Left cardiac atrium (tissue), 4 donors: ENCODE measurements at places on chromosomes 2 and 18. TPM values are rescaled to one million over a fixed set of nuclear protein-coding genes. Genes with fewer than 3 reads are reported as not detected.

The HOXD13 gene
- total RNA-seq: not detected

DNA sequence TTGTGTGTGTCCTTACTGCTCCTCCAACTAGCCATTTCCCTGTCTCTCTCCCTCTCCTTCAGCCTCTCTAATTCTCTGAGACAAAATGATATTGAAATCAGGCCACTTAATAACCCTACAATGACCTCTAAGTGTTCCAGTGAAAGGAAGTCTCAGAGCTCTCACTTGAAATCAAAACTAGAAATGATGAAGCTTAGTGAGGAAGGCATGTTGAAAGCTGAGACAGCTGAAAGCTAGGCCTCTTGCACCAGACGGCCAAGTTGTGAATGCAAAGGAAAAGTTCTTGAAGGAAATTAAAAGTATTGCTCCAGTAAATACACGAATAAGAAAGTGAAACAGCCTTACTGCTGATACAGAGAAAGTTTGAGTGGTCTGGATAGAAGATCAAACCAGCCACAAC lies 72.9 kb downstream of the PRKCE start:
- DNase-seq: no peak

DNA sequence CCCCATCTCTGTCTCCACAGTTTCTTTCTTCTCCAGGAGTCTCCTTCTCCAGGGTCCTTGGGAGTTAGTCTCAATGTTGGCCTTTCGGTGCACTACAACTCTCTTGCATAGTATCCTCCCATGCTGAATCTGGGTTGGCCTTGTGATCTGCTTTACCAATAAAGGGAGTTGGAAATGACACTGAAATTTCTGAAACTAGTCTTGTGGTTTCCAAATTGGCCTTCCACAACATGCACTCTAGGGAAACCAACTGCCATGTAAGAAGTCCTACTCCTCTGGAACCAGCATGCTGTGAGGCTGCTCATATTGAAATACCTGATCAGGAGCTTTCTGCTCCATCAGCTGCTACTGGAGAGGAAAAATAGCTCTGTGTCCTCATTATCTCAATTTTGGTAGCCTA lies 9.9 kb upstream of the ABHD3 start:
- no peak for DNase-seq

The NTSR2 gene
- not detected for total RNA-seq

The PPM1G gene
- total RNA-seq: 42.1 TPM

- DNase-seq: no peak
Measured at GRCh38 chr18:53018791-53019190, 678.8 kb downstream of the DCC start.

DNA sequence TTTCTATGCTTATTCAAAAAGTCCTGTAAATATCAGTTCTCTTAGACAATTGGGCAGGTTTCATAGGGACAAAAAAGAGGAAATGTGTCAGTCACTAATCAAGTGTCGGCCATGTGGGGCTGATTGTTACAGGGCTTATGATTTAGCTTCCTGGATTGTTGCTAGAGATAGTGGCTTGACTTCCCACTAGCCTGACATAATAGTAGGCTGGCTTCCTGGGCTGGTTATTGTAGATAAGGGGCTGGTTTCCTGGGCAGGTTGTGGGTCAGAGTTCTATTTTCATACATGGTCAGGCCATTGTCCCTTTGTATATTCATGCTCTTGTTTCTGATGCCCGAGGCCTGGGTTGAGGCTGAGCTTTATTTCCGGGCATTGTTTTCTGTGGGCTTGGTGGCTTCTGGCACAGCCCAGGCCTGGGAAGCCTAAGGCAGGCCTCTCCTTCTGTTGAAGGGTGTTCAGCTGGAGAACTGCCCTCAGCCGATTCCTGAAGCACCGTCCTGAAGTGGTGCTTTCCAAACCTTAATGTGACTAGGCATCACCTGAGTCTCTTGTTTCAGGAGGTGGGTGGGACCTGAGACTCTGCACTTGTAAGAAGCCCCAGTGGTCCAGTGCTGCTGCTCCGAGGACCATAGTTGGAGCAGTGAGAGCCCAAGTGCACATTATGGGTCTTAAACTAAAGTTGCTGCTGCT lies 37.0 kb downstream of the CD8B2 start:
- DNase-seq: no peak

GRCh38 chr2:48755473-48755872 lies at the start of gene LHCGR:
Gene LHCGR, minus strand, starts transcription at chr2:48755724. Its CDS starts 53 bp downstream, at chr2:48755671.
- DNase-seq: peak; percentile 24

- DNase-seq: no peak
Measured at GRCh38 chr2:223528036-223528435, 74.1 kb downstream of the SCG2 start.

DNA sequence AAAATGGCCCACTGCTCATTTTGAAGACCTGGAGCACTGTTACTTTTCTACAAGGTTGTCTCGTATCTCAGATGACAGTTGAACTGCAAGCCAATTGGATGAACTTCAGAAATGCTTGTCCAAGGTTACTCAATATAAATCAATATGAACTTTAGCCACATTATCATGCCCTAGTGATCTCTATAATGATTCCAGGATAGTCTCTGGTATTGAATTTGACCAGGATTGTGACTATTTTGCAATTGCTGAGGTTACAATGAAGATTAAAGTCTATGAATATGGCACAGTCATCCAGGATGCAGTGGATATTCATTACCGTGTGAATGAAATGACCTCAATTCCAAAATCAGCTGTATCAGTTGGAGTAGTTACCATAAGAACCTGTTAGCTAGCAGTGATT lies 196.0 kb upstream of the RAB12 start:
- DNase-seq: no peak
